ENCODE measurements at places on chromosomes 7 and 10. TPM values are rescaled to one million over a fixed set of nuclear protein-coding genes. Genes with fewer than 3 reads are reported as not detected.

EMX2 gene
- total RNA-seq: 4.6 TPM

TSPAN33 gene
- 2.6 TPM for total RNA-seq

ACSL5 gene
- total RNA-seq: 1.4 TPM

HGF gene
- total RNA-seq: 167 TPM

TCAF2 gene
- 0.89 TPM for total RNA-seq

All from myometrial cell (primary cell).